ENCODE measurements at places on chromosomes 2 and 18.
A peak's percentile ranks its signal among the peaks of the same experiment; 100 is the strongest.

DNA sequence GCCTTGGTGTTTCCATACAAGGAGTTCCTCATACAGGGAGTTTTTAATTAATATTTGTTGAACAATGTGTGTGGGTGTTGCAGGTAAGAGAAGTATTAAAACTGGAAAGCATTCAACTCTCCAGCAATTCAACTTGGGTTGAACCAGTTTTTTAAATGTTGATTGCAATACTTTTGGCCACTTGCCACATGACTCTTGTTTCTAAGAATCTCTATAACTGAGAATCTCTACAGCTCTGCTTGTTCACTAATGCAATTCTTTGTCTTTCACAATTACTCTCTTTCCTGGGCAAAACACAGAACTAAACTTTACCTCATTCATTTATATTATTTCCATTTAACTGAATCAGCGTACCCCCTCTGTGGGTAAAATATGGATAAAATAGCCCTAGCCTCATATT is 429.4 kb downstream of the ARHGAP15 start:
- no peak overlapping the region for H3K4me3 ChIP-seq
- DNase-seq = no peak
- H3K27ac ChIP-seq = no peak overlapping the region
- H3K36me3 ChIP-seq = peaks cover 63% of the 10 kb centered on the region
- peaks cover 3% of the 10 kb centered on the region for H3K4me1 ChIP-seq
- no peaks in the 10 kb centered on the region for H3K27me3 ChIP-seq

DNA sequence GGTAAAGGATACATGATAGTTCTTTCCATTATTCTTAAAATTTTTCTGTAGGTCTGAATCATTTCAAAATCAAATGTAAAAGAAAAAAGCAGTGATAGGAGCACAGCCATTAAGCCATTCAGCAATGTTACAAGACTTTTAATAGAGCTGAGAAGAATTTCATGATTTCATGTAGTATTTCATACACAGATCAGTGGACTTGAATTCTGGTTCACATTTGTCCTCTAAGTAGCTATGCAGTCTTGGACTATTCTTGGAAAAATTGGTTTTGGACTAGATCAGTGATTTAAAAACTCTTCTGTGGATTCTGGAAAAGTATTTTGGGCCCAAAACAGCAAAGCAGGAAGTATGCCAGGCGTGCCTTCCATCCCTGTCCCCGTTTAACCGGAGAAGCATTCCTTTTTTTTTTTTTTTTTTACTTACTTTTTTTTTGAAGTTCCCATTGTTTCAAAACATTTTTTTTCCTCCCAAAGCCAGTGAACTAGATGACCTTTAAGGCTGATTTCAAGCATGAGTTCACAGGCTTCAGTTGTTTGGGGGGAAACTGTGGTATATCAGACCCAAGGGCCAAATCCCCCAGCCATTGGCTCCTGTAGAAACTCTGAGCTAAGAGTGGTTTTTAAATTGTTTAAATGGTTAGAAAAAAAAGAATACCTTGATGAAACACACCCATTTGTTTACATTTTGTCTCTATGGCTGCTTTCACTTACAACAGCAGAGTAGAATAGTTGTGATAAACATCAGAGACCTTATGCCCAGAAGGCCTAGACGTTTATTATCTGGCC is 17.5 kb upstream of the POLI start:
- H3K27me3 ChIP-seq = peaks cover 3% of the 10 kb centered on the region
- DNase-seq = no peak
- no peak overlapping the region for H3K27ac ChIP-seq

DNA sequence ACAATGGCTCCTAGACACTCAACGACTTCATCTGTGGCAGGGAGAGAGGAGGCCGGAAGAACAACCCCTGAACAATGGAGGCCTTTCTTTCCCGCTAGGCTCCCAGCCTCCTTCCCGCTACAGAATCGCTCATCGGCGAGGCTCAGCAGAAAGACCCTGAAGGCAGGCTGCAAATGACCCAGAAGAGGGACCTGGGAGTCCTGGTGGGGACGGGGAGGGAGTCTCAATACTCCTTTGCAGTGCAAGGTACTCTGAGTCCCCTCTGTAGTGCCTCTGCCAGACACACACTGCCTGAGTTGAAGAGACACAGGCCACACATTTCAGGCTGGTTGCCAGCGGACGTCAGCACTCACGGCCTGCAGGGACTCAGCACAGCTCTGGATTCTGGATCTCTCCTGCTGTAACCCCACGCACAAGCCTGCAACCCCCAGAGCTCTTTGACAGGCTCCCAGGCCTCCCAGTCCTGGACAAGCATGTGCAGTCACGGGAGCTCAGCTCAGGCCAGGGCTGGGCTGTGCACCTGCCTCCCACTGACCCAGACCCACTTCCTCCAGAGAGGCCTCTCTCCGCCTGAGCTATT is 6.1 kb downstream of the GPR17 start:
- no peak for DNase-seq
- H3K4me3 ChIP-seq = no peak overlapping the region

DNA sequence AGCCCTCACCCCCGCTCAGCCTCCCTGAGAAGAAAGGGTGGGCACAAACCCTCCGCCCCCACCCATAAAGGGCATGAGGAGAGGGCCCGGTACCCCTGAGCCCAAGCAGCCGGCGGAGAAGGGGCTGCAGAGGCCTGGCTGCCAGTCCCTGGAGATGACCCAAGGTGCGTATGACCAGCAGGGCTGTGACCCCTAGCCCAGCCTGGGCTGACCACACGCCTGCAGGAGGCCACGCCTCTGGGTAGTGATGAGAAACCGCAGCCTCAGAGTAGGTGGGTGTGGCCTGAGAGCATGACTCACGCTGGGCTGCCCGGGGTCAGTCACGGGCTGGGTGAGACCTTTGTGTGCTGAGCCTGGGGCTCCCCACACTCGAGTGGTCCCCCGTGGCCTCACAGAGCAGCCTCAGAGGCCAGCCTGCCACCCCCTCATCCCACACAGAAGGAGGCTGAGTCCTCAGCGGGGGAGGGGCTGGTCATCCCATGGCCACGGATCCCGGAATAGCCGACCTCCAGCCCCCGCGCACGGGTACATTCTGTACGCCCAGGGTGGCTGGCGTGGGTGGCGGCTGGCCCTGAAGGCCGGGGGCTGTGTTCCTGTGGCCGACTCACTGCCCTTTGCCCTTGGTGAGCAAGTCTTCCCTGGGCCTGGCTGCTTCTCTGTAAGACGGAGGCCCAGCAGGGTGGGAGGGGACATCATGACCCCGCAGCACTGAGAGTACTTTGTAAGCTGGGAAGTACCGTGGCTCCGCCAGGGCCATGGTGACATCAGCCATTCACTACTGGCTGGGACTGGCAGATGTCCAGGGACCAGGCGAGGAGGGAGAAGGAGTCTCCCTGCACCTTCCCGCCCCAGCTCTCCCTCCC is 110.8 kb upstream of the OTOS start:
- no peaks in the 10 kb centered on the region for H3K4me1 ChIP-seq
- H3K27ac ChIP-seq = no peak overlapping the region
- H3K4me3 ChIP-seq = no peak overlapping the region

DNA sequence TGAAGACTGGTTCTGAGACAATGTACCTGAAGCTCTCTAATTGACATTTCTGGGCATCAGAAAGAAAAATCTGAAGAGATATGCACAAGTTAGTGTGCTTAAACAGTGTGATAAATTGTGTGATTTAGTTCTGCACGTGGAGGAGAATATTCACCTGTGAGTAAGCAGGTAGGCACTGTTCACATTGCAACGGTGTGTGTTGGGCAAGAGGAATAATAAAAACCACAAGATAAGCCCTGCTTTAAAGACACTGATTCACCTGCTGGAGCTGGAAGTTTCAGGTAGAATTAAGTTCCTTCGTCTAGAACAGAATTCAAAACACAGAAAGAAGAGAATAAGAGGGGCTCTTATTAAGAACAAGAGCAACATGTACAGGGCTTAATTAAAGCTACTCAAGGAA is 864.3 kb upstream of the SOX11 start:
- no peaks in the 10 kb centered on the region for H3K27me3 ChIP-seq
- no peak overlapping the region for H3K4me3 ChIP-seq
- H3K36me3 ChIP-seq = no peaks in the 10 kb centered on the region

DNA sequence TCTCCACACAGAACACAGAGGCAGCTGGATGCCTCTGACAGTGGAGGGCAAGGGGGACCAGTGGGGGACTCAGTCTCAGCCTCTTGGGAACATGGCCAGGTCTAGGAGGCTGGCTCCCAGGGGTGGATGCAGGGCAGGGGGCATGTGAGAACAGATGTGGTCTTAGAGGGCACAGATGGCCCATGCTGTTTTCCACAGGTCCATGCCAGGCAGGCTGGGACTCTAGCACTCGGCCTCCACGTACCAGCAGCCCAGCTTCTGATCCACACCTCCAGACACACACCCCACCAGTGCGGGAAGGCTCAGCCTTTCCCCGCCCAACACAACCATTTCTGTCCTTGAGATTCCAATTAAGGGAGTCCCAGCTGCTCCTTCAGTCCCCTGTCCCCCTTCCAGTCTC is 42.4 kb downstream of the TNS1 start:
- no peaks in the 10 kb centered on the region for H3K36me3 ChIP-seq
- H3K27ac ChIP-seq = no peak overlapping the region
- H3K27me3 ChIP-seq = no peaks in the 10 kb centered on the region
- no peak overlapping the region for H3K4me3 ChIP-seq
- DNase-seq = no peak
- H3K4me1 ChIP-seq = no peaks in the 10 kb centered on the region

GRCh38 chr2:204074456-204074855 is 137.9 kb downstream of the ICOS start:
- peaks cover 19% of the 10 kb centered on the region for H3K4me1 ChIP-seq
- H3K27me3 ChIP-seq = peaks cover 13% of the 10 kb centered on the region
- no peaks in the 10 kb centered on the region for H3K36me3 ChIP-seq
- no peak overlapping the region for H3K4me3 ChIP-seq
- DNase-seq = no peak

GRCh38 chr2:240557808-240558207 is at the start of gene ANKMY1:
ANKMY1 (minus strand) TSS chr2:240557988; CDS start chr2:240557335, 653 bp downstream.
- H3K4me3 ChIP-seq = peak within 1 kb of the TSS; percentile 86
- peaks cover 54% of the 10 kb centered on the region for H3K36me3 ChIP-seq
- peaks cover 36% of the 10 kb centered on the region for H3K4me1 ChIP-seq
- no peaks in the 10 kb centered on the region for H3K27me3 ChIP-seq
- no peak within 1 kb of the TSS for H3K27ac ChIP-seq

GRCh38 chr2:219611866-219612576 is 14.4 kb downstream of the STK11IP start:
- H3K36me3 ChIP-seq = peaks cover 34% of the 10 kb centered on the region
- DNase-seq = no peak
- H3K27me3 ChIP-seq = no peaks in the 10 kb centered on the region
- peaks cover 2% of the 10 kb centered on the region for H3K4me1 ChIP-seq
- H3K4me3 ChIP-seq = no peak overlapping the region

DNA sequence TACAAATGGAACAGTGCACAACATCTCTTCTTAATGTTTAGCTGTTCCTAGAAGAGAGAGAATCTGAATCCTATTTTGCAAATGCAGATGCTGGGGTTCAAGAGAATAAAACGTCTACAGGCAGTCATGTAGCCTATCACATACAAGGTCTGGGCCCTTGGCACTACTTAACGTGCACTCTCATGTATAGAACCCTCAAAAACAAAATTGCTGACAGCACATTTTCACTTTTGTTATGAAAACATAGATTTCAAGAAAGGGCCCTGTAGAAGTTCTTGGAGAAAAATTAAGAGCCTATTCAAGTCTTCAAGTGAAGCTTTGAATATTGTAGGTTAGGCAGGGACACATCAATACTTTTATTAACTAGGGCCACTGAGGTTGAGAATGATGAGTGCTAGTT is 504.3 kb upstream of the FAM98A start:
- H3K27me3 ChIP-seq = no peaks in the 10 kb centered on the region
- no peak for DNase-seq
- H3K27ac ChIP-seq = no peak overlapping the region
- H3K4me1 ChIP-seq = no peaks in the 10 kb centered on the region

DNA sequence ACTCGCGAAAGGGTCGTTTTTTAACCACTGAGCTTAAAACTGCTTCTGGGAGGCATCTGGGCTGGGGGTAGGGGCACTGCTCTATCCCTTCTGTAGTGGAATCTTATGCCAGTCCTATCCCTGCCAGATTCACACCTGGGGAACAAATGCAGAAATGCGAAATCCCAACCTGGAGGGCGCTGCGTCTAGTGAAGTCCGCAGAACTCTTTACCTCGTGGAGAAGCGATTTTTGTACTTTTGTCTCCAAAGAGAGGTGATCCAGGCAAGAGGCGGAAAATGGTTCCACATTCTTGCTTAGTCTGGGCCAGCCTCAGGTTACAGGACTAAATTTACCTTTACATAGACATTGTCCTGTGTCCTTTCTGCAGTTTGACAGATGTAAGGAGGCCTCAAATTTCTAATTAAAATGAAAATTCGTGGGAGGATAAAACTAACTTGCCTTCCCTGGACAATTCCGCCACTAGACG is 10.4 kb downstream of the TBR1 start:
- peak overlapping the region; percentile 54 for H3K4me3 ChIP-seq
- peaks cover 10% of the 10 kb centered on the region for H3K36me3 ChIP-seq
- H3K4me1 ChIP-seq = peaks cover 25% of the 10 kb centered on the region
- no peak for DNase-seq
- H3K27me3 ChIP-seq = peaks cover 85% of the 10 kb centered on the region

- DNase-seq = no peak
- H3K27me3 ChIP-seq = peaks cover 3% of the 10 kb centered on the region
- H3K27ac ChIP-seq = no peak overlapping the region
- no peak overlapping the region for H3K4me3 ChIP-seq
- peaks cover 2% of the 10 kb centered on the region for H3K4me1 ChIP-seq
These were observed 94.2 kb upstream of the DLX2 start for GRCh38 chr2:172196768-172197431.
